T-cell (primary cell): ENCODE measurements at places on chromosomes 11 and 22. TPM values are rescaled to one million over a fixed set of nuclear protein-coding genes. Genes with fewer than 3 reads are reported as not detected.

The FOLR3 gene
- total RNA-seq: not detected

The SERHL2 gene
- 0.85 TPM for total RNA-seq

The SYCE3 gene
- total RNA-seq: not detected

The SLCO2B1 gene
- total RNA-seq: 0.63 TPM

The SLN gene
- not detected for total RNA-seq

The INSC gene
- 0.44 TPM for total RNA-seq

The FIBIN gene
- not detected for total RNA-seq

The CRACR2B gene
- total RNA-seq: 2.0 TPM

DNA sequence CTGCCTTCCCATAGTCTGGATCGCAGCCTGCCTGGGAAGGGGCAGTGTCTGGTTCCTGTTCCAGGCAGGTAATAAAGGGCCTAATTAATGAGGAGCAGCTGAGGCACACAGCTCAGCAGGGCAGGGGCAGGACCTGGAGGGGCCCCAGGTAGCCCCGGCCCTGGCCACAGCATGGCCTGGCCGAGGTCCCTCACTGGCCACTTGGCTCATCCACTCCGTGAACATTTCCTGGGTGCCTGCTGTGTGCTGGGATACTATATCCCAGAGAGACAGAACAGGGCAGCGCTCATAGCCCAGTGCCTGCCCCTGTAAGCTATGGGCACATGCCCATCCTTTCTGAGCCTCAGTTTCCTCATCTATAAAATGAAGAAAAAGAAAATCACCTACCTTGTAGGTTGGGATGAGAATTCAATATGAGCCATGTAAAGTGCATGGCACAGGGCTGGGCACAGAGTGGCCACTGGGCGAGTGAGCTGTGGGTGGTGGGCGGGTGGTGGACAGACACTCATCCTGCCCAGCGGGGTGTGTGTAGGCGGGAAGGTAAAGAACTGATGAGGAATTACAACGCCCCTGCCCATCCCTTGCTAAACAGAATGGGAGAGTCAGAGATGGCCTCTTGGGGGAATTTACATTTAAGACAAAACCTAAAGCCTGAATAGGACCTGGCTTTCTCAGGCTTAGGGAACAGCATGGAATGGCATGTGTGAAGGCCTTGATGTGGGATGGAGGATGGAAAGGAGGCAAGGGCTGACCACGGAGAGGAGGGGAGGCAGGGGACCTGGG, 9.2 kb downstream of the MYRF start:
- no peak overlapping the region for H3K4me3 ChIP-seq
- no peaks in the 10 kb centered on the region for H3K4me1 ChIP-seq
- H3K27ac ChIP-seq: no peak overlapping the region
- H3K36me3 ChIP-seq: no peaks in the 10 kb centered on the region
- DNase-seq: no peak

GRCh38 chr11:44585421-44585820, 20.0 kb downstream of the CD82 start:
- no peak overlapping the region for H3K4me3 ChIP-seq
- H3K27me3 ChIP-seq: no peaks in the 10 kb centered on the region
- H3K36me3 ChIP-seq: peaks cover 8% of the 10 kb centered on the region
- no peak overlapping the region for H3K27ac ChIP-seq
- H3K4me1 ChIP-seq: no peaks in the 10 kb centered on the region
- DNase-seq: no peak

- no peaks in the 10 kb centered on the region for H3K36me3 ChIP-seq
- no peak for DNase-seq
- no peak overlapping the region for H3K4me3 ChIP-seq
- H3K27ac ChIP-seq: no peak overlapping the region
- no peaks in the 10 kb centered on the region for H3K27me3 ChIP-seq
Measured at GRCh38 chr11:783581-784015, 6.3 kb downstream of the CEND1 start.

GRCh38 chr11:105070306-105070705, 25.2 kb upstream of the CARD16 start:
- DNase-seq: no peak
- peak overlapping the region; percentile 27 for H3K27ac ChIP-seq

DNA sequence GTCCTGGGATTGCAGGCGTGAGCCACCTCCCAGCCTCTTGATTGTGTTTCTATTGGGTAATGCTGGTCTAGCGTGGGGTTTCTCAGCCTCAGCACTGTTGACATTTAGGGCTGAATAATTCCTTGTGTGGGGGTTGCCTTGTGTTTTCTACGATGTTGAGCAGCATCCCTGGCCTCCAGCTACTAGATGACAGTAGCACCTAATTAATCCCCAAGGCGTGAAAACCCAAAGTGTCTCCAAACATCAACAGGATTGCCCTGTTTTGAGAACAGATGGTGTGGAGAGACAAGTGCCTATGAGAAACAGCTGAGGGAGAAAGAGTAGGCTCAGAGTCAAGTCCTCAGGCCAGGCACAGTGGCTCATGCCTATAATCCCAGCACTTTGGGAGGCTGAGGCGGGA, 67.2 kb downstream of the SGSM1 start:
- no peaks in the 10 kb centered on the region for H3K4me1 ChIP-seq
- H3K27ac ChIP-seq: no peak overlapping the region
- H3K4me3 ChIP-seq: no peak overlapping the region
- peaks cover 7% of the 10 kb centered on the region for H3K27me3 ChIP-seq
- H3K36me3 ChIP-seq: no peaks in the 10 kb centered on the region

GRCh38 chr11:111957663-111958444, 20.7 kb downstream of the DIXDC1 start:
- no peaks in the 10 kb centered on the region for H3K4me1 ChIP-seq
- no peak overlapping the region for H3K27ac ChIP-seq
- H3K27me3 ChIP-seq: no peaks in the 10 kb centered on the region
- no peak for DNase-seq
- peaks cover 5% of the 10 kb centered on the region for H3K36me3 ChIP-seq
- no peak overlapping the region for H3K4me3 ChIP-seq

DNA sequence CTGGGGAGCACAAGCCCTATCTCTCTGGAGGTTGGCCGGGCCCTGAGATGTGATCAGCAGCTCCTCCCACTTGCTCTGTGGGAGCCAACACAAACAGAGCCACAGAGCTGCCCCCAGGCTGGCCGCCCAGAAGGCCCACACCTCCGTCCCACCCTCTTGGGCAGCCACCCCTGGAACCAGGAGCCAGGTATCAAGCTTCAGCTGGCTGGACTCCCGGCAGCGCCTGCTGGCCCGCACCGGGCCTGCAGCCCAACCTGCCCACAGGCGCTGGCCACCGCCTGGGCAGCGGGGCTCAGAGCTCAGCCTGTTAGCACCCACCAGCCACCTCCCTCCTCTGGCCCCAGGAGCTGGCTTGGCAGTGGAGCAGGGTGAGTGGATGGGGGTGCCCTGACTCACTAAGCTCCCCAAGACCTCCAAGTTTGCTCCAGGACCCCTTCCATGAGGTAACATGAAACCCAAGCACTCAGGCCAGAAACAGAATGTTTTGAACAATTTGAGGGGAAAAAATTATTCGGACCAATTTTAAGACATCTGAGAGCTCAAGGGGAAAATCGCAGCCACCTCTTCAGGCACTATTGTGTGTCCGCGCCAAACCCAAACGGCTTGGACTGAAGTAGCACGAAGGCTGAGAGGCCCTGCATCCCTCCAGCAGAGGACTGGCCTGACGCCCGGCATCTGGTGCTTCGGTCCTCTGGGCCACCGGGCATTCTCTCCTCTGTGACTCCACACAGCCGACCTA, 450.8 kb downstream of the SOX6 start:
- H3K27me3 ChIP-seq: no peaks in the 10 kb centered on the region
- no peak overlapping the region for H3K27ac ChIP-seq
- H3K4me3 ChIP-seq: no peak overlapping the region
- no peak for DNase-seq
- H3K4me1 ChIP-seq: no peaks in the 10 kb centered on the region
- no peaks in the 10 kb centered on the region for H3K36me3 ChIP-seq

GRCh38 chr11:94788396-94788795, 20.2 kb downstream of the AMOTL1 start:
- H3K27me3 ChIP-seq: peaks cover 6% of the 10 kb centered on the region
- no peak for DNase-seq
- H3K36me3 ChIP-seq: no peaks in the 10 kb centered on the region
- H3K27ac ChIP-seq: no peak overlapping the region
- H3K4me1 ChIP-seq: no peaks in the 10 kb centered on the region
- H3K4me3 ChIP-seq: no peak overlapping the region

- no peak for DNase-seq
- no peak overlapping the region for H3K27ac ChIP-seq
- H3K4me3 ChIP-seq: no peak overlapping the region
- no peaks in the 10 kb centered on the region for H3K4me1 ChIP-seq
Measured at GRCh38 chr11:94835594-94835927, 67.4 kb downstream of the AMOTL1 start.

DNA sequence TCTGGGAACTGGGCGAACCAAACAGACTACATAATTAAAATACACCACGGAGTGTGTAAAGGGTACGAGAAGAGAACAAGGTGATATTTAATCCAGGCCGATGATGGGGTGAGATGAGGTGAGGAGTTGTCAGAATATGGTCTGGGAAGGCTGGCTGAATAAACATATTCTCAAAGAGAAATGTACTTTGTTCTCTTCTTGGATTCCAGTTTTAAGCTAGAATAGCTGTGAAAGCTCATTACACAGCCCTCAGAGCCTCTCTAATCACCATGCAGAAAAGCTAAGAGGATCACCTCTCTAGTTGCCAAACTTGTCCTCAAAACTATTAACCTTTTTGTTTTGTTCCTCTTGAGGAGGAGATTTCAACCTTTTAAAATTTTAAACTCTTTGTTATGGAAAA, 89.8 kb downstream of the ATG16L2 start:
- no peak for DNase-seq
- H3K27me3 ChIP-seq: no peaks in the 10 kb centered on the region
- no peak overlapping the region for H3K27ac ChIP-seq
- H3K4me1 ChIP-seq: no peaks in the 10 kb centered on the region

GRCh38 chr11:92528001-92528400, 303.4 kb downstream of the FAT3 start:
- no peak overlapping the region for H3K4me3 ChIP-seq
- H3K4me1 ChIP-seq: no peaks in the 10 kb centered on the region
- H3K36me3 ChIP-seq: no peaks in the 10 kb centered on the region
- no peak for DNase-seq

- H3K27me3 ChIP-seq: peaks cover 2% of the 10 kb centered on the region
- DNase-seq: no peak
- no peak overlapping the region for H3K27ac ChIP-seq
- H3K4me1 ChIP-seq: peaks cover 3% of the 10 kb centered on the region
Measured at GRCh38 chr11:95547976-95548375, 241.6 kb downstream of the FAM76B start.
